Activated T-helper 9 cell treated with anti-CD3 and anti-CD28 coated beads, Interleukin-2, amount 50 U/mL, for 16 hours (primary cell): ENCODE measurements at places on chromosomes 12 and 14.

GRCh38 chr12:50610171-50610570 lies 105.4 kb downstream of the DIP2B start:
- DNase-seq, result no peak

DNA sequence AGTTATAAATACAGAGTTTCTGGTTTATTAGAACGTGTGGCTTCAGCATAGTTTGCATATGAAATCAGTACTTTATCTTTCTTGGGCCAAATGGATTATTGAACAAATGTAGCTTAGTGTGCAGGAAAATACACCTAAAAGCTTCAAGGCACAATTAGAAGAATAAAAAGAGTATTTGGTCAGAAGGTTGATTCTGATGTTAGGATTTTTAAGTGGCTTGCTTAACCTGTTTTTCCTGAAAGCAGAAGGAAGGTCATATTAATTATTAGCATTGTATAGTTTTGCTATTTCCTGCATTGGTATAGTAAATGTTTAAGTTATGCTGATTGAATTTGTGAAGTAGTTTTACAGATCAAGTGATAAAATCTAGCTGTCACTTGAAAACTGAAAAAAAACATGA lies 31.0 kb upstream of the GNS start:
- no peak for DNase-seq

GRCh38 chr12:103583008-103583407 lies 4.1 kb upstream of the STAB2 start:
- no peak for DNase-seq

GRCh38 chr14:76086636-76087035 lies 65.1 kb upstream of the GPATCH2L start:
- DNase-seq, result no peak

DNA sequence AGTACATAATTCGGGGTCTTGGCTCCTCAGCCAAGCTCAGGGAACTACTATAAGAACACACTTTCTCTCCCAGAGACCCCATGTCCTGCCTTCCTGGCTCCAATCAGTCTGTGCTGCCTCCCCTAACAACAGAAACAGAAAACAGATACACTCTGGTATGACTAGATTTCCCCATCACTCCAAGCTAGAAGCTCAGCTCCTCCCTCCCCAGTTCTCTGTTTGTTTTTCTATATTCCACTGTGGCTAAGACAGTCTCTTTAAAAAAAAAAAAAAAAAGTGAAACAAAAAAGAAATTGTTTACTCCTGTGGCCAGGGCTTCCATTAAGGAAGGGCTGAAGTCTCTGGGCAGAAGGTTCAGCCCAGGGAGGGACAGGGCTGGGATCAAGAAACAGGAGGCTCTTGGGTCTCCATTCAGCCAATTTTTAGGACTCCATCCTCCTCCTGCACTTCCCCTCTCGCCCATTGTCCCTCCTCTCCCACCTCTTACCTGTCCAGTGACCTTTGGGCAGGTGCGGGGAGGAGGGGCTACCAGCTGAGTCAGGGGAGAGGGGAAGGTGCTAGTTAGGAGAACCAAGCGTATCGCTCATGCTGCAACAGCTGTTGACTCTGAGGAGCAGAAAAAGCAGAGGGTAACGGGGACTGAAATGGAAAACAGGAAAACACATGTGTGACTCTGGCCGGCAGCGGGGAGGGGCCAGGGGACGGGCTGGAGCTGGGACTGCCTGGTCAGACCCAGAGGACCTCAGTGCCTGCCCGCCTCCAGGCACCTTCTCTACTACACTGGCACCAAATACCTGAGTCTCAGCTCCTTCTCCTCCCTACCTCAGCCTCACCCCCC lies 4.1 kb upstream of the SLC7A7 start:
- DNase-seq, result no peak

DNA sequence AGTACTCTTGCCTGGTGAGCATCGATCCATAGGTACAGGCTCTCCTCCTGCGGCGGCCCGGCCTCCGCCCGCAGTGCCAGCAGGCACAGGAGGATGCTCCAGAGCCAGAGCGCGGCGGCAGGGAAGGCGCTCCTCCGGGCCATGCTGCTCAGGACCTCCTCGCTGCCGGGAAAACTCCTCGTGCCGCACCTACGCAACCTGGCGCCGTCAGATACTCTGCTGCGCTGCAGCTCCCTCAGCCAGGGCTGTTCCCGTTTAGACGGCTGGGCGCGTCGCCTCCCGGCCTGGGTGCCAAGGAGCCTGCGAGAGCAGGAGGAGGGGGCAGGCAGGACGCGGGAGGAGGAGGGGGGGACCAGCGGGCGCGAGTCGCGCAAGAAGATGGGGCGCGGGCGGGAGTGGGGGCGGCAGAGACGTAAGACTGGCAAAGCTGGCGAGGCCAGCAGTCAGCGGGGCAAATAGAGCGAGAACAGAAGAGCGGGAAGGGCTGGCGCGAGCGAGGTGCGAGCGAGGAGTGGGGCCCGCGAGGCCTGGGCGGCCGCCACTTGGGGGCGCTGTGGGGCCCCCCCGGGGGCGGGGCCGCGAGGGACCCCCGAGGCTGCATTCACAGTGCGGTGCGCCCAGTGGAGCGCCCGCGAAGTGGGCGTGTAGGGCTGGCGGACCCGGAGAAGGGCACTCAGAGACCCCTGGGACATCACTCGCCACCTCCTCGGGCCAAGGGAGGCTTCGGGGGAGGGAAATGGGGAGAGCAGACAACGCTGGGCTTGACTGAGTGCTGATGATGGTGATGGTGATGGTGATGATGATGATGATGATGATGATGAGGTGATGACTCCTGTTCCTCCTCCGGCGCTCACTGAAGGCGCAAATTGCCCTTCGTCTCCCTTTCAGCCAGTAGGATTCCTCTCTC lies at the start of gene WIF1:
Gene WIF1, minus strand, starts transcription at position 257 of the 907 bp plus-strand sequence. Its CDS starts 114 bp downstream, at position 143.
- no peak for DNase-seq

GRCh38 chr14:73824127-73824526 lies 27.5 kb upstream of the PTGR2 start:
- DNase-seq, result no peak

DNA sequence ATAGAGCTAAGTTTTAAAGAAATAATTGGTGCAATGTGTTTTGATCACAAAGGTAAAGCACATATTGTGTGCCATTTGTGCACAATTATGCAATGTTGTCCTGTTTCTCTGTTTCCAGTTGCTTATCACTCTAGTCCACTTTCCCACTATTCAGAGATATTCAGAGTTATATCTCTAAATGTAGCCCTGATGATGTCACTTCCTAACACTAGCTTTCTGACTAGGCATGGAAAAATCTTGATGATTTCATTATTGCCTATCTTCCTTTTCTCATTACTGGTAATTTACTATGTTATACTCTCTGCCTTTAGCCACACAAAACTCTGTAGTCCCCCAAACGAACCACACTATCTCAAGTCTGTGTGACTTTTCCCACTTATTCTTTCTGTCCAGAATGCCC lies 221.2 kb downstream of the TRHDE start:
- no peak for DNase-seq

- DNase-seq, result peak; percentile 49
Observed at GRCh38 chr12:1811281-1811947, 9.0 kb upstream of the LRTM2 start.

GRCh38 chr12:29176941-29177340 lies 27.9 kb downstream of the FAR2 start:
- DNase-seq, result no peak

- DNase-seq, result no peak
Observed at GRCh38 chr14:99649219-99649618, 4.3 kb downstream of the HHIPL1 start.

GRCh38 chr12:125330645-125331341 lies 265.6 kb downstream of the AACS start:
- DNase-seq, result peak; percentile 15

- DNase-seq, result no peak
Observed at GRCh38 chr14:32865827-32866376, 72.8 kb upstream of the NPAS3 start.

DNA sequence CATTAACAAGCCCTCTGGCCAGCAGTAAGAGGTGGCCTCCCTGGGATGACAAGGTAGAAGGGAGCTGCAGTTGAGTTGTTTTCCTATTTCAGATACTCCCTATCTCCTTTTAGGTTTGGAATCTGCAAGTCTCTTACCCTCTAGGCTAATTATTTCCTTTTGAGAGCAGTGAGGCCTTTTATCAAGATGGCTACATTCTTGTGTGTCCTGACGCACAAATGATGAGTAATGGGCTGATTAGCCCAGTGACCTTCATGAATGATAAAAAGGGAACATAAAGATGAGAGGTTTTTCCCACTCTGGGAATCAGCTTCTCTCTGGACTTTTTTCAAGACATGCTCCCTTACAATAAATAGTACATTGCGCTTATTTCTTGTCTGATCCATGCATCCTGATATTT lies 22.9 kb downstream of the DYRK2 start:
- DNase-seq, result no peak
